LHCN-M2 (cell line): ENCODE measurements at places on chromosomes 5 and 9. TPM values are rescaled to one million over a fixed set of nuclear protein-coding genes. Genes with fewer than 3 reads are reported as not detected.

Gene SPRY4
- total RNA-seq, result 25.6 and 36.4 TPM in 2 replicates

- no peak for DNase-seq
Measured at GRCh38 chr5:337563-338130, 16.1 kb downstream of the AHRR start.

- DNase-seq, result no peak
Measured at GRCh38 chr9:2043881-2044462, 28.8 kb downstream of the SMARCA2 start.

DNA sequence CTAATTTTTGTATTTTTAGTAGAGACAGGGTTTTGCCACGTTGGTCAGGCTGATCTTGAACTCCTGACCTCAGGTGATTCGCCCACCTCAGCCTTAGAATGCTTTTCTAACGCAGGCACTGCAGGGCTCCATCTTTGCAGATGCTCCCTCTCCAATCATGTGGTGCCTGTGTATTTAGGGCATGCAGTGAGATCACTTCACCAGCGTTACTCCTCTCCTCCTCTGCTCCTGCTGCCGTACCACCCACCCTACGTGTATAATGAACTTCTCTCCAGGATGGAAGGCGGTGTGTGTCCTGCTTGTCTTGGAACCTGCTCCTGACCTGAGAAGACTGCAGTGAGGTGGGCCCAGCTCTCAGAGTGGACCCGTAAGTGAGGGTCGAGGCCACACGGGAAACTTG lies 13.6 kb upstream of the CFAP157 start:
- no peak for DNase-seq

Gene ZNF608
- total RNA-seq, result 9.0 and 19.4 TPM in 2 replicates

- DNase-seq, result peak; percentile 35
Measured at GRCh38 chr9:72665421-72665820, 144.0 kb downstream of the TMC1 start.

Gene ZNF883
- total RNA-seq, result 0.51 and 1.0 TPM in 2 replicates

- DNase-seq, result no peak
Measured at GRCh38 chr5:89308606-89309040, 425.6 kb upstream of the MEF2C start.

- DNase-seq, result no peak
Measured at GRCh38 chr9:70668751-70669150, 254.3 kb upstream of the KLF9 start.

GRCh38 chr9:128825923-128826700 lies 3.5 kb downstream of the SPOUT1 start:
- DNase-seq, result no peak

- DNase-seq, result no peak
Measured at GRCh38 chr9:124739360-124739759, 31.8 kb downstream of the NR6A1 start.

Gene RABEPK
- total RNA-seq, result 24.4 and 24.5 TPM in 2 replicates

DNA sequence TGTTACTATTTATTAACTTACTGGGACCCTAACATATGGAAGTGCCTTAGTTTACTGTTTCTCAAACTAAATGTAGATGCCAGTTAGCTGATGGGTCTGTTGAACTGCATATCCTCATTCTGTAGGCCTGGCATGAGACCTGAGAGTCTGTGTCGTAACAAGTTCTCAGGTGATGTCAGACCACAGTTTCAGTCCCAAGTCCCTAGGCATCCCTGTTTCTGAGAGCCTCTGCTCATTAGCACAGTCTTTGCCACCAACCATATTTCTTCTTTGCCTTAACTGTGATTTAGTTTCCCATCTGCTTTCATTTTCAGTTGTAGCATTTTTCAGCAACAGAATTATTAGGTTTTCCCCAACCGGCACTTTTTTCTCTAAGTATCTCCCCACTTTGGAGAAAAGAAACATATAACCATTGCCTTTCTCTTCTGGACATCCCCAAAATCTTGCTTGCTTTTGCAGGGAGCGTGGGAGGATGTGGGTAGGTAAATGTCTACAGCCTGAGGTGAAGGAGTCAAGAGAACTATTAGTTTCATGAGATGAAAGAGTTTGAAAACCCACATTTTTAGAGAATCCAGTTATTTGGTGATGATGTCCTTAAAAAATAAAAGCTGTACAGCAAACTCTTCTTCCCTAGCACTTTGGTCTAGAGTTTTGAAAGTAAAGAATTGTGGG lies 74.6 kb downstream of the NUDT12 start:
- no peak for DNase-seq

DNA sequence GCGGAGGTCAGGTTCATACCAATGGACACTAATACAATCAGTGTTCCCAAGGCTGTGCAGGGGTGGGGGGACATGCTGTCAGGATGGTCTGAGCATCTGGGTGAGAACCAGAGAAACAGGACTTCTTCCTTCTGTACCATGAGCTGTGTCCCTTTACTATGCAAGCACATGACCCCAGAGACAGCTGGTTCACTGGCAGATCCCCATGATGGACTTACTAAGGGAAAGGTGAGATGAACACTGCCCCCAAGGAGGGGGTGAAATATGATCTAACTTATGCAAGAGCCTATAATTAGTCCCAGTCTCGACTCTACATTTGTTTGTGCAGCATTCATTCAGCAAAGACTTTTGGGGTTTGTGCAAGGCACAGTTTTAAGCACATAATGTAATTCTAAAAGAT lies 91.4 kb downstream of the LIFR start:
- peak; percentile 82 for DNase-seq

- peak; percentile 14 for DNase-seq
Measured at GRCh38 chr9:116639251-116639741, 47.8 kb upstream of the TRIM32 start.

DNA sequence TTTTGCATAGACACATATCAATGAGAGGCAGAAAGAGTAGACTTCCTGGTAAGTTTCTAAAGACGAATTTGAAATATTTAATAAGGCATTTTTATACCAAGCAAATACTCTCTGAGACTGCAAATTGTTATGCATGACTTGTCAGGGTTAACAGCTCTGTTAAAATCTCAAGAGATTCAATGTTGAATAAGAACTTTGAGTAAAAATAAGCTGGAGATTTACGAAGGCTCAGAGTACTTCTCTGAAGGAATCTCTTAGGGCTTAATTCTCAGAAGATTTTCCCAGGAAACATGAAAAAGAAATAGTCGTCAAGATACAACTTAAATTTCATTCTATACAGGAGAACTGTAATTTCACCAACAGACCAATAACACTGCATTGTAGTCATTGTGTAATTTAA lies 259.4 kb downstream of the CDH18 start:
- no peak for DNase-seq

Gene GAS1
- total RNA-seq, result 159 TPM in 2 replicates

- DNase-seq, result no peak
Measured at GRCh38 chr5:50663636-50664035, 2.8 kb upstream of the PARP8 start.

GRCh38 chr5:107301999-107302398 lies 368.7 kb downstream of the EFNA5 start:
- no peak for DNase-seq

DNA sequence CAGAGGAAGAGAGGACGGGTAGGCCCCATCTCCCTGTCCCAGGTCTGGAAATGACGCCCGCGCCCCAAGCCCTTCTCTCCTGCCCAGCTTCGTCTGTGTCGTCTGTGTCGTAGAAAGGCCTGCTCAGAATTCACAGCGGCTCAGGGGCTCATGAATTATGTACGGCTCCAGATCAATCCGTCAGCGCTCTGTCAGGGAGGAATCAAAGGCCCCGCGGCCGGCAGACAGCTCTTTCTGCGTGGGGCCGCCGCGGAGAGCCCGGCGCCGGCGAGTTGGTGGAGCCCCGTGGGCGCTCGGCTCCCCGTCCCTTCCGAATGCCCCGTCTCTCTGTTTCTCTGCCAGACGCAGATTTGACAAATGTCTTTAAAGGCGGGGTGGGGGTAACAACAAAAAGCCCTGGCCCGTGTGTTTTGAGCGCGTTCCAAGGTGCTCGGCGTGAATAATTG lies 83.8 kb upstream of the RAPGEF1 start:
- DNase-seq, result no peak

DNA sequence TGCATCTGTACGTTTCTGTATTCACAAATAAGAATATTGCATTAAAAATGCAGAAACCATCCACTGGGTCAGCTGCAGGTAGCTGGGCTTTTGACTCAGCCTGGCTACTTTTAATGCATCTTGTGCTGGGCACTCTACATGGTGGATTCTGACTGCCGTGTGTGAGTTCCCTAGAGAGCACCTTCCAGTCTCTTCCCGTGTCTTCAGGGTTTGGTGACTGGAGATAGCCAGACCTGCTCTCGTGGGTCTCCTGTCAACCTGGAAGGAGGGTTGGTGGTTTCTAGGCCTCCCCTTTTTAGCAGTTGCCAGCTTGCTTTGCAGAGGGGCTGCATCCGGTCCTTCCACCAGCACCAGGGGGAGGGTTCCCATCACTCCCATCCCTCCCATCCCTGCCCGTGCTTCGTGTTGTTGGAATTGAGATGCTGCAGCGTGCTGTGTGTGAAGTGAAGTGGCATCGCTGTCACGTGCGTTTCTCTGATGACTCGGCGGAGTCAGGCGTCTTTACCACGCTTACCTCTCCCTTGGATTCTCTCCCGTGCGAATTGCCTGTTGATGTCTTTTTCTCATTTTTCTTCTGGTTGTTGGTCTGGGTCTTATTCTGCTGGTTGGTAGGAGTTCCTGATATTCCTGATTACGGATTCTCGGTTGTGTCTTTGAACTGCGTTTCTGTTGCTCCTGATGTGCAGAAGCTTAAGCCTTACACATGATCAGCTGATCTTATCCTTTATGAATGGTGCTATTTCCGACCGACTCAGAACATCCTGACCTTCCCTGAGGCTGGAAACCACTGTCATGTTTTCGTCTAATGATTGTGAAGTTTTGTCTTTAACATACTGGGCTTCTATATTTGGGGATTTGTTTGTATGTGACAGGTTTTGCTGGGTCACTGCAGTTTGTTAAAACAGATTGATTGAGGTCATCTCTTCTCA lies 16.9 kb downstream of the FBXW5 start:
- DNase-seq, result no peak

- no peak for DNase-seq
Measured at GRCh38 chr9:107216329-107216728, 66.8 kb upstream of the RAD23B start.

DNA sequence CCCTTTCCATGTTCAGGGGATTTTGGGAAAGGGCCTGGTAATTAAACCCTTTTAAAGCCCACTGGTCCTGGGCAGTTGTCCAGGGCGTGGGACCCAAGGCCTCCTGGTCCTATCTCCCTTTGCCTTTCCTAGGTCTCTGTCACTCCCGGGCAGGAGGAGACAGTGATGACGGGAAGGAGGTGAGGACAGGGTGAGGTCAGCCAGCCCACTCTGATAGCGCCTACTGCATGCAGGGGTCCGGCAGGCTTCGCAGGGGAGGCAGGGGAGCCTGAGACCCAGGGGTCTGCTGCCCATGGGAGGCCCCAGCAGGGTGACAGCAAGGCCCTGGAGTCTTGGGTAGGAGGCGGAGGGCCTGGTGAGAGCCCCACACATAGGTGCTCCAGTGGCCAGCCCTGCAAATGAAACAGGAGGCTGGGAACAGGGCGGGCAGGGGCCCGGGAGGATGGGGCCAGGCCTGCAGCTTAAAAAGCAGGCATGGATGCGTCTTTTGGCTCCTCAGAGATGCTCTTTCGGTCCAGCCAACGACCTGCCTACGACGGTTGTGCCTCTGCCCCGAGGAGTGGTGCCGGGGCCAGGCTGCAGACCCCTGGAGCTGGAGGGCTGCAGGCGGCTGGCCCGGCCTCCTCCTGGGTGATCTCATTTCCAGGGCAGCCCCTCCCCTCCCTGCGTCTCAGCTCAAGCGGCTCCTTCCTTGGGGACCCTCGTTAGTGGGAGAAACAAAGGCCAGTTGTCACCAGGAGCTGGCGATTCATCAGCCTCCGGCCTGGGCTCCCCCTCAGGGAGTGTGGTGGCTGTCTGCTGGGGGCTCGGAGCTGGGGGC lies 6.7 kb upstream of the RXRA start:
- DNase-seq, result no peak

- no peak for DNase-seq
Measured at GRCh38 chr5:68026092-68026885, 189.3 kb upstream of the PIK3R1 start.

- peak; percentile 57 for DNase-seq
Measured at GRCh38 chr9:12875191-12875590, 100.4 kb downstream of the LURAP1L start.

Gene HACD4
- 0.34 and 0.38 TPM in 2 replicates for total RNA-seq

Gene LPAR1
- total RNA-seq, result 47.5 and 56.8 TPM in 2 replicates

- peak; percentile 95 for DNase-seq
Measured at GRCh38 chr9:114691046-114691955, 9.3 kb upstream of the TEX48 start.

GRCh38 chr5:141637767-141638419 lies 1.1 kb downstream of the RELL2 start:
- DNase-seq, result peak; percentile 32

Gene ANKDD1B
- 0.06 and 0.17 TPM in 2 replicates for total RNA-seq

GRCh38 chr9:127119320-127119709 lies 3.1 kb downstream of the ANGPTL2 start:
- DNase-seq, result no peak

DNA sequence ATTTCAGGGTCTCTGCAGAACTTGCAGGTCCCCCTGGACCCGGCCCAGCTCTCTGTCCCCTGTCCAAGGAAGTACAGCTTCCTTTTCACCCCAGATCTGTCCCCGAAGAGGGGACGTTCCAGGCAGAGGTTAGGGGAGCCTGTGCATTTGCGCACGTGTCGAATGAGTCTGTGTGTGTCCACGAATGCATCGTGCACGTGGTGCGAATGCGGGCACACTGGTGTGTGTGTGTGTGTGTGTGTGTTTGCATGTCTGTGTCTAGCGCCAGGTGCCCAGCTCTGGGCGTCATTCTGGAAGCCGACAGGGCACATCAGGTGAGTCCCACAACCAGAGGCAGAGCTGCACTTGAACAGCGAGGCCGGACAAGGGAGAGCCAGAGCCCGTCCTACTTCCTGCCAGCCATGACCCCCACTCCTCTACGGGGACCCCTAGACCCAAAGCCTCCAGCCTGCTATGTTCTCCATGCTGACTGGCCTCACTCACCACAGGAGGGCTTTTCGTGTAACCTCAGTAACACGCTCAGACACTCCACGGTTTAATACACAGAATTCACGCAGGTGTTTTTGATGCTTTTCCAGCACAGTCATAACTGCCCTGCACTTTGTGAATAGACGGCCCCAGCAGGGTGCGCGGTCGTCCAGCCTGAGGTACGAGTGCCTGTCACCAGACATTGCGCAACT lies 41.3 kb upstream of the CACNA1B start:
- no peak for DNase-seq

DNA sequence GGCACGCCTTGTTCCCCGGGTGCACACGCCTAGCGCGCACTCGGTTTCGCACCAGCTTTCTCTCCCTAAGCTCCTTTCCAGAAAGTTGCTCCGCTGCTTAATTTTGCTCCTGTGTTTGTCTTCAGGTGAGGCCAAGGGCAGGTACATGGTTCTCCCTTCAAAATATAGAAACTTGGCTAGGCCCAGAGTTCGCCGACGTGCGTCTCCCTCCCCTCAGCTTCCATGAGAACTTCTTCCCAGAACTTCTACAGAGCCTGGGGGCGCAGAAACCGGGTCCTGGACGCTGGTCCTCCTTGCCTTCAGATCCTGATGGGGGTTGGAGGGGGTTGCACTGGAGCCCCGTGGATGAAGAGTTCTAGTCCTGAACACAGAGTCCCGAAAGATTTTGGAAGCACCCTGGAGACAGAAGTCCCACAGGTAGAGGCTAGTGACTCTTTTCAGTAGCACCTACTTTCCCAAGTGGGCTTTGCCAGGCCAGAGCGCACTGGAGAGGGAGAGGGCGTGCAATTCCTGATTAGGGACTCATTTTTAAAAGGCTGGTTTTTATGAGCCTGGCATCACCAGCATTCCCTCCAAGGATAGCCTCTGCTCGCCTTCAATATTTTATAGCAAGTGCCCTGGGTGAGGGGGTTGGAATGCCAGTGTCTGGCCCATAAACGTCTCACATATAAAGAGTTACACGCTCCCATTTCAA lies 128.4 kb downstream of the TMEM174 start:
- no peak for DNase-seq
